ENCODE measurements at places on chromosomes 2 and 18.

DNA sequence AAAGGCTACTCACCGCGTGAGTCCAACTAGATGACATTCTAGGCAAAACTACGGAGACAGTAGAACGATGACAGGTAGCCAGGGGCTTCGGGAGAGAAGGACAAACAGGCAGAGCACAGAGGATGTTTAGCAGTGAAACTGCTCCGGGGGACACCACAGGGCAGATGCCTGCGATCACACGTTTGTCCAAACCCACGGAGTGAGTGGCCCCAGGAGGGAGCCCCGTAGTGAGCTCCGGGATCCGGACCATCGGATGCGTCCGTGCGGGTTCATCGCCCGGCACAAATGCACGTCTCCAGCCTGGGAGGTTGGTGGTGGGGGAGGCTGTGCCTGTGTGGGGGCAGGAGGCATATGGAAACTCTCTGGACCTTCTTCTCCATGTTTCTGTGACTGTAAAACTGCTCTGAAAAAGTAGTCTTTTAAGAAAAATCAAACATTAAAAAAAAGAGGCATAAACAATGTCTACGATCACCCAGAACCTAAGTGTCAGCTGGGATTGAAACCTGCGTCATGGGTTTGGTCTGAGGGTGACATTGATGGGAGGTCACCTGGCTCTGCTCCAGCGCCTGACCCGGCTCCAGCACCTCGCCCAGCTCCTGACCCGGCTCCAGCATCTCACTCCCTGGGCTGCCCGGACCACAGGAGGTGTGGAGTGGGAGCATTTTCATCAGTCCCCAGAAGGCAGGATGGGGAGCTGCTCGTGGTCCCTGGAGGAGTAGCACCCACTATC, 83.0 kb upstream of the CTDP1 start:
- DNase-seq = no peak

- no peak for DNase-seq
Observed at GRCh38 chr2:10922307-10923007, 10.7 kb downstream of the KCNF1 start.

DNA sequence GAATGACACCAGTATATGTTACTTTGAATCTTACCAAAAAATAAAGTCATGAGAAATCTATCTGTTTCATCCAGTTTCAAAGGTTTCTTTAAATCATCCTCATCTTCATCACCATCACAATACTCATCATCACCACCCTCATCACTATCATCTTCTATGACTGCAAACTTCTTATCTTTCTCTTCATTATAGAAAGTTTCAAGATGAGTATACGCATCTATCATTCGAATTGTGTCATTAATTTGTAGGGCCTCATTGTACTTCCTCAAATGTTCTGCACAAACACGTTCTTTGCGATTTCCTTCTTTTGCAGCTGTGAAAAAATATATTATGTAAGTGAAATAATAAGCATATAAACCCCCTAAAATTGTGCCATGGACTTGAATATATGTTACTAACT, 34.1 kb upstream of the FAP start:
- no peak for DNase-seq

GRCh38 chr2:27798948-27799645, 27.6 kb downstream of the MRPL33 start:
- no peak for DNase-seq

DNA sequence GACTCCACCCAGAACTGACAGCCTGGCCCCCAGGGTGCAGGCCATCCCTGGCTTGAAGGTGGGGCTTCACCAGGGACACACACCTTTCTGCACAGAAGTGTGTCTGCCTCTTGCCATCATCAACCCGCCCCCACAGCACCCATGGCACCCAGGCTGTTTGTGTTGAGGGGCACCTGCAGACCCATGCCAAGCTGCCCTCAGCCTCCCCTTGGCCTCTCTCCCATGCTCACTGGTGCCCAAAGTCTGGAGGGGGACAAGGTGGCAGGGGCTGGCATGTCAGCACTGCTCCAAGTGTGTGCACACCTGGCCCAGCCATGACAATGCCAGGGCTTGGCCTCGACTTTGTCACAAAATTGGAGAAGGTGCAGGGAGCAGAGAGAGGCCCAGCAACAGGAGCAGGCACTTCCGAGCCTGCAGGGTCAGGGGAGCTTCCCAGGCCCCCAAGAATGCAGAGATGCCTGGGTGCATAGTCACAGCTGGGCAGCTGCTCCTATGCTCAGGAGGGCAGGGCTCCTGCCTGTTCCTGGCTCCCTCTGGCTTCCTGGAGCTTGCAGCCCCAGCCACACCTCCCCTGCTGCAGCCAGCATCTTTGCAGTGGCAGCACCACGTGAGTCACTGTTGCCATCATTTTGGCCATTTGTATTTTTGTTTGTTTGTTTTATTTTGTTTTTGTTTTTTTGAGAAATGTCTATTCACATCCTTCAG, 280.6 kb upstream of the UBE2E3 start:
- no peak for DNase-seq

DNA sequence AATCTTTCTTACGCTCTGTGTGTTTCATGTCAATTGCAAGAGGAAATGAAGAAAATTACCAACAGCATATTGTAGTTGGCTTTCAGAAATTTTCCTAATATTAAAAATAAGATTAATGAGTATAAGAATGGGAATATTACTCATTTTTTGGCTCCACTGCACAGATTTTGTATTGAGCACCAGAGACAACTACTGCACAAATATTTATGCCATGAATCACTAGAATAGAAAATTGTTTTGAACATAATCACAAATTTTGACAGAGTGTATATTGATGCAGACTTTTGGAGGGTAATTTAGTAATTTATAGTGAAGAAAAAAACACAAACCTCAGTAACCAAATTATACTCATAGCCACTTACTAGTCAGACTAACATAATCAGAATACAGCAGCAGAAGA, 118.3 kb downstream of the DOK6 start:
- DNase-seq = no peak

- no peak for DNase-seq
Observed at GRCh38 chr2:170255137-170255536, 77.2 kb downstream of the MYO3B start.

DNA sequence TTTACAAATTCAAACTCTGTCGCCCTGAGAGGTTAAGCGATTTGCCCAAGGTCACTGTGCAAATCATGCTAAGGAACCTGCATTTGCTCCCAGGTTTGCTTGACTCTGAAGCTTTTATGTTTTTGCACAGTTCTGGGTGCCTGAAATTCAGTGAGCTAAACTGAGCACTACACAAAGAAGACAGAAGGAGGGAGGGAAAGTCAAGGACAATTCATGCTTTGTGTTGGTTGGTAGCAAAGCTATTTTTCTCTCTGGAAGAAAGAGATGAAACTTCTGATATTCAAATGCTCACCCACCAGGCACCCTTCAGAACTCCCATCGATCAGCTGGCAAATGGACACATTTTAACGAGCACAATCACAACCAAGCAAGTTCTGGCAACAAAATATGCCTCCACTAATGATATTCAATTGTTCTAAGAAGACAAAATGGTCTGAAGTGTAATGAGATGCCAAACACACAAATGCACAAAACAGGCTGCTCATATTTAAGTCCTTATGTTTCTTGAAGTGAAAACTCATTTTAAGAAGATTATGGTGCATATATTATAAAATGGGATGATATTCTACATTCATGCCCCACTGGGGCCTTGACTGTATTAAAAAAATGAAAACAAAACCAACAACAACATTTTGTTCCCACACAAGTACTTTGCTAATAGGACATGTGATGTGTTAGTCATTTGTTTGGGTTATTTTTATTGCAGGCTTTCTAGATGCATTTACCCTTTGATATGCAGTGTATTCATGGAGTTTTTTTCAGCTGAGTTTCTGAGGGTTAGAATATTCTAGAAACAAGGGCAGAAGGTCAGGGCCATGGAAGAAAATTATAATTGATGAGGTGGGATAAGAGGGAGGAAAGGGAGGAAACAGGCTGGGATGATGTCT, 445.6 kb upstream of the CELF4 start:
- DNase-seq = no peak

DNA sequence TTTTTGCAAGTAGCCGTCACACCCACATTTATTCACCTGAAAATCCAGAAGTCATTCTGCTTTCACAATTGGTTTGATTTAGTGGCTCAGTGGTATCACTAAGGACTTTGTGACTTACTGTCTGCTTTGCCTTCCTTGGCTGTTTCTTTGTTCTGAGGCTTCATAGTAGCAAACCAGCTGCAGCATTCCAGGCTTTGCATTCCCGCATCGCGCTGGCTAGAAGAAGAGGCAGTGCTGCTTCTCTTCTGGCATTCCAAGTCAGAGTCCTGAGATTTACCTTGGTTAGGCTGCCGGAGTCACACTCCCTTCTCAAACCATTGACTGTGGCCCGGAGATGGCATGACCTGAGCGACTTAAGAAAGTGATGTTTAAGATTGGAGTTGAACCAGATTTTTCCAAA, 35.1 kb downstream of the MYO1B start:
- no peak for DNase-seq

GRCh38 chr2:233402789-233403188, 48.5 kb downstream of the DGKD start:
- DNase-seq = no peak

GRCh38 chr18:26085056-26085455, 5.4 kb downstream of the SS18 start:
- no peak for DNase-seq

- DNase-seq = no peak
Observed at GRCh38 chr18:74416124-74416523, 41.0 kb downstream of the DIPK1C start.

- no peak for DNase-seq
Observed at GRCh38 chr2:152175012-152175367, 573 bp downstream of the STAM2 start.

- no peak for DNase-seq
Observed at GRCh38 chr2:120262761-120263428, 10.2 kb downstream of the RALB start.

- DNase-seq = no peak
Observed at GRCh38 chr18:11327391-11328009, 178.1 kb upstream of the PIEZO2 start.

DNA sequence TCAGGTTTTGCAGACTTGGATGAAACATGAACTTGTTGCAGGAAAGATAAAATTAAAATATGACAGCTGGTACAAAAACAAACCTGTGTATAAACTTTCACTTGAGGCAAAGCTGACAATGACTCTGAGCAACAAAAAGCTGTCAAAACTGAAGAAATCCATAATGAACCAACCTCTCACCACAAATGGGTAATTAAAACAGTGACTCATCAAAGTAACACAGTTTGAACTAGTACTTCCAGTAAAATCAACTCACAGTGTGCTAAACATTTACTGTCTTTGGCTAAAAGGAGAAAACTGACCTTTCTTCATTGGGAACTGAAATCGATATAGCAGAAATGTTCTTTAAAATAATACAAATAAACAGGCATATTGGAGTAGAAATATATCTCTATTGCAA, 209.7 kb downstream of the WDPCP start:
- DNase-seq = no peak

- DNase-seq = no peak
Observed at GRCh38 chr2:40199771-40200170, 252.1 kb downstream of the SLC8A1 start.

- no peak for DNase-seq
Observed at GRCh38 chr2:221716426-221717303, 144.6 kb upstream of the EPHA4 start.

- DNase-seq = no peak
Observed at GRCh38 chr18:31760695-31761094, at the start of gene SLC25A52. Gene SLC25A52, minus strand, starts transcription at chr18:31760880. Its CDS starts 219 bp downstream, at chr18:31760661.

DNA sequence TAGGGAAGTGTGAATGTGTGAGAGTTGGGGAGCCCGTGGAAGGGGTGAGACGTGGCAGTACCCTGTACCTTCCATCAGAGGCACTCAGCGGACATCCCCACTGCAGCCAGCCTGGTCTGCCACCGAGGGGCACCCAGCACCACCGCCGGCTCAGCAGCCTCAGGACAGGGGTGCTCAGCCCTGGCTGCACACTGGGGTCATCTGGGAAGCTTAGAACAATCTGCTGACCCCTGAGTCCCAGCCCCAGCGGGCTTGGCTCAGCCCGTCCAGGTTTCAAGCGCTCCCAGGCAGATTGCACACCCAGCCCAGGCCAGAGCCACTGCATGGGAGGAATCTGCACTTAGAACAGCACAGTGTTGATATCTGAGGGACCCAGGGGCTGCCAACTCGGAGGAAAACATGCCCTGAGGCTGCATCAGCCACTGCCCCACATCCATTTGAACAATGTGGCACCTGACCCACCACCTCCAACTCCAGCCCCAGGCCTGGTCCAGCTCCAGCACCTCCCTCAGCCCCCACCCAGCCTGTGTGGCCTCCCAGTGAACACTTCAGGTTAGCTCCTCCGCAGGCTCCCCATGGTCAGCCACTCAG, 147.1 kb upstream of the OTOS start:
- peak; percentile 13 for DNase-seq

DNA sequence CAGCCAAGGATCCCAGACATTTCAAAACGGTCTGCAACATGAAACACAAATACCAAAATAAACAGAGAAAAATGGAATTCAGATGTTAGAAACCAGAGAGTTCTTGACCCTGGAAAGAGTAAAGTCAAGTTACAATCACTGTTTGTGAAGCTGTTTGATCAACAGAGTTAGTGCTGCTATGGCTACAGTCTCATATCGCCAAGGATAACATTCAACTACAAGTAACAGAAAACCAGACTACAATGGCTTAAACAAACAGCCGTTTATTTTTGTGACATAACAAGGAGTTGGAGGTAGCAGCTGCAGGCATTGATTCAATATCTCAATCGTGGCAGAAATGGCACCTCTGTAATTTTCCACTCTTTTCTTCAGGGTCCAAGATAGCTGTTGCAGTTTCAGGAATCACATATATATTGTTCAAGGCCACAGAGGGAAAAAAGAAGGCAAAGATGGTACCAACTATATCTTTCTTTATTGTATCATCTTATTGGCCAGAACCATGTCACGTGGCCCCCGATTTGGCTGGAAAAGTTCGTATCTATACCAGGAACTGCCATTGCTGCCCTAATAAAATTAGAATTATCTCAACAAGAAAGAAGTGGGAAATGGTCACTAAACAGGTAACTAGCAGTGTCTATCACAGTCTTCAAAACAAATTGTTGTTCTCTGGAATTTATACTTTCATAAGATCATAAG, 17.7 kb upstream of the HNRNPLL start:
- DNase-seq = no peak

DNA sequence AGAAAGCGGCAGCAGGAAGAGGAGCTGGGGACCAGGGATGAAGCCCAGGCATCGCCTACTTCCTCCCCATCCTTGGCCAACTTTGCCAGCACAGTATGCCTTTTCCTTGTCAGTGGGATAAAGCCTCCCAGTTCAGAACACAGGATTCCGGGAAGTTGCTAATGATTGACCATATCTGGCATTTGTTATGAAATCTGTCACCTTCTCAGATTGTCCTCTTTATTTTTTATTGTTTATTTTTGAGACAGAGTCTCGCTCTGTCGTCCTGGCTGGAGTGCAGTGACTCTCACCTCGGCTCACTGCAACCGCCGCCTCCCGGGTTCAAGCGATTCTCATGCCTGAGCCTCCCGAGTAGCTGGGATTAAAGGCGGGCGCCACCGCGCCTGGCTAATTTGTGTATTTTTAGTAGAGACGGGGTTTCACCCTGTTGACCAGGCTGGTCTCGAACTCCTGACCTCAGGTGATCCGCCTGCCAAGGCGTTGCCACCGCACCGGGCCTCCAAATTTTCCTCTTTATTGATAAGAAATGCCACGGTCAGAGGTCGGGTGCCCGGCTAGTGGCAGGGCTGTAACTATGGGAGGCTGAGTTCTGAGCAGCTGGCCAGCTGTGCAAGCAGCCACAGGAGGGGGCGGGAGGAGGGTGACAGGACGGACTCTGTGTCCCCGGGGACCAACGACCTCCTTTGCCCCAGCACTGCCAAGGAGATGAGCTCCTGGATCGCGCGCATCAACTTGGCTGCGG, 24.4 kb downstream of the PSD4 start:
- no peak for DNase-seq

GRCh38 chr2:24885221-24886125, 34.6 kb downstream of the ADCY3 start:
- no peak for DNase-seq
